ENCODE measurements at places on chromosomes 6 and 20.
A peak's percentile ranks its signal among the peaks of the same experiment; 100 is the strongest.

GRCh38 chr6:26003102-26003694, 40.6 kb downstream of the TRIM38 start:
- no peak for DNase-seq

DNA sequence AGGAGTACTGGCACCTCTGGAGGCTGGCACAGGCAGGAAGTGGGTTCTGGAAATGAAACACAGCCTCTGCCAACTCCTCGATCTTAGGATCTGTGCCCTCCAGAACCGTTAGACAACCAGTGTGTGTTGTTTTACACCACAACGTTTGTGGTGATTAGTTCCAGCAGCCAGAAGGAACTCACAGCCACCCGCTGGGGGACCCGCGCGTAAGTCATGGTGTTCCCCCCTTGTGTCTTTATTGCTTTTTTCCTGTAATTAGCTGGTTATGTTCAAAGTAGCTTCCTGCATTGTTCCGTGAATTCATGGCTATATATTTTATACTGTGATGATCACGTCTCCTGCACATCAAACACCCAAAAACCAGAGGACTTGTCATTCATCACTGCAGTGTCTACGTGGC, 117.4 kb downstream of the RNASET2 start:
- DNase-seq, result no peak

GRCh38 chr6:106155219-106155830, 69.2 kb downstream of the PRDM1 start:
- DNase-seq, result no peak

DNA sequence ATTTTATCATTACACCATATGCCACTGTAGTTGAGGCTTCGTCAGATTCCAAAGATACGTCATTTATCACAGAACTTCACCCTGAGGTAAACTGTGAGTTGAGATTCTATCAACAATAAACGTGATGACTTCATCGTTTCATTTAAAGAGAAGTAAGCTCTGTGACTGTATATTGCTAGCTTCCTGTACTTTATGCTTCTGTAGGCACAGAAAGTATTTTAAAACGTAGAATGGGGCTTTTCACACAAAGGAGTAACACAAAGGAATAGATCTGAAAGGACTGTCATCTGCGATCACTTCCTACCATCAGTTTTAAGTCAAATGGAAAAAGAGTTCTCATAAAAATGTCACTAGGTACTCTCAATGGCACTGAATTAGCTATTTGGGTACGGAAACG, 234.4 kb upstream of the MCHR2 start:
- no peak for DNase-seq

- DNase-seq, result no peak
These were observed 73.9 kb downstream of the GFOD1 start for GRCh38 chr6:13413466-13413862.

DNA sequence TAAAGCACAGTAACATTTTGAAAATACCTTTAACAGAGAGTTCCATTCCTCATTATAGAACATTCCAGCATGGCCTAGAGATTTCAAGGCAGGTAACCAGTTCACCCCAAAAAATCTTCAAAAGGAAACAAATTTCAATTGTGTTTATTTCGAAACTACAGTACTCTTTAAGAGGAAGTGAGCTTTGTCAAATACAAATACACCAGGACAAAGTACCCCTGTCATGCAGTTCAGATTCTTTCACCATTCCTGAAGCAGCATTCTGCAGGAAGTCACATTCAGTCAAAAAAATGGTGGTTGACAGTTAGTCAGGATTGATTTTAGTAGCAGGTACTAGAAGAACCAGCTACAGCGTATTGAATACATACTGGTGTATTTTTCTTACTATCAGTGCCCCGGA, 89.6 kb upstream of the RIN2 start:
- DNase-seq, result no peak

DNA sequence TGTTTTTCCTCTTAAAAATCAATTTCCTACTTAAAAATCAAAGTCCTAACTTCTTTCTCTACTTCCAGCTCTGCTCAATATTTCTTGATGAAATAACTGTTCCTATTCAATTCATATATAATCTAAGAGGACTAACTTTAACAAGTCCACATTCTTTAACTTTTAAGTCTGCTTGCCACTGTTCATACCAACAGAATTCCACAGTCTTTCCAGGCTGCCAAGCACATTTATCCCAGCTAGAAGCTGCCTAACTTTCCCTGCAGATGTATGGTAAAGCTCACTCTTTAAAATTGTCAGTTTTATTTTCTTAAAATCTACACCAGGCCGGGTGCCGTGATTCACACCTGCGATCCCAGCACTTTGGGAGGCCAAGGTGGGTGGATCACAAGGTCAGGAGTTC, 11.5 kb downstream of the CALHM6 start:
- no peak for DNase-seq

GRCh38 chr20:3483784-3484183, 13.0 kb downstream of the ATRN start:
- DNase-seq, result no peak

DNA sequence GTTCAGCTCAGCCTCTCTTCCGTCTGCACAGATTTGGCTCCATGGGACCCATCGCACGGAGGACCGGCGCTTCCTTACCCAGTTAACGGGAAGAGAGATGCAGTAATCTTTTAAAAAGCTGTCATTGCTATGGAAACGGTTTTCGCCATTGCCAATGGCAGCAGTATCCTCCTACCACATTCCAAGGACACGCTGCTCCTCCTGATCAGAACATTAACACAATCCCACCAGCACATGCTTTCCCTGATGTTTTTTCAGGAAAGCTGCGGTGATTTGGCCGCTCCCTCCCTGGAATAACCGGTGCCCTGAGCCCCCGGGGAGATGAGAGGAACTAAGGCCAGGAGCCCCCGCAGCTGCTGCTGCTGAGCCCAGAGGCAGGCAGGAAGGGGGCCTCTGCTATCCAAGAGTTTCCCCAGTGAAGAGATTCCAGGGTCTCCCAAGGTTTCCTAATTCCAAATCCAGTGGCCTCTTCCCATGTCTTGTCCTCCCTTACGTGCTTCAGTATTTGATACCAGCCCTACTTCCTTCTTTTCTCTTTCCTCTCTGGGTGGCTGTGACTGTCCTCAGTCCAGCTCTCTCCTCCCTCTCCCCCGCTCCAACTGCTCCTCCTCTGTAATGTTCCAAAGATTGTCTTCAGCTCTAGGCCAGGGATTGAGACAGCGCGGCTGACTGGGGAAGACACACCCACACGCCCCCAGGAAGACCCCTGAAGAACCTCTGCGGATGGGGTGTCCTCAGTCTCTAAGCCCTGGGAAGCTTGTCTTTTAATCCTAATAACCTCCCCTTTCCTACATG, 2.6 kb downstream of the BNIP5 start:
- no peak for DNase-seq

GRCh38 chr20:5356941-5357340, 40.2 kb upstream of the PROKR2 start:
- DNase-seq, result no peak

- no peak for DNase-seq
These were observed 44.9 kb upstream of the PKHD1 start for GRCh38 chr6:52132292-52132691.

- no peak for DNase-seq
These were observed 29.5 kb downstream of the TSHZ2 start for GRCh38 chr20:53001498-53002301.

GRCh38 chr20:34233687-34234086, 7.5 kb upstream of the ASIP start:
- no peak for DNase-seq

DNA sequence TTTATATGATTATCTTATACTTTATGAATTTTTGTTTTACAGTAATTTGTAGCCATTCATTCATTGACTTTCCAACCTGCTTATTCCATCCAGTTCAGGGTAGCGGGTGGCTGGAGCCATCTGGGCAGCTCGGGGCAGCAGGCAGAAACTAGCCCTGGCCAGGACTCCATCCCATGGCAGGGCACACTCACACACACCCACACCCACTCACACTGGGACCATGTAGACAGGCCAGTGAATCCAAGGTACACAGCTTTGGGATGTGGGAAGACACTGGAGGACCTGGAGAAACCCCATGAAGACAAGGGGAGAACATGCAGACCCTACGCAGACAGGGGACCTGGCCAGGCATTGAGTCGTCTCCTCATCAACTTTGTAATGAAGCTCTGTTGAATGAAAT, 84.8 kb downstream of the ADGRG6 start:
- no peak for DNase-seq

GRCh38 chr6:97059473-97059872, 134.9 kb downstream of the KLHL32 start:
- no peak for DNase-seq

DNA sequence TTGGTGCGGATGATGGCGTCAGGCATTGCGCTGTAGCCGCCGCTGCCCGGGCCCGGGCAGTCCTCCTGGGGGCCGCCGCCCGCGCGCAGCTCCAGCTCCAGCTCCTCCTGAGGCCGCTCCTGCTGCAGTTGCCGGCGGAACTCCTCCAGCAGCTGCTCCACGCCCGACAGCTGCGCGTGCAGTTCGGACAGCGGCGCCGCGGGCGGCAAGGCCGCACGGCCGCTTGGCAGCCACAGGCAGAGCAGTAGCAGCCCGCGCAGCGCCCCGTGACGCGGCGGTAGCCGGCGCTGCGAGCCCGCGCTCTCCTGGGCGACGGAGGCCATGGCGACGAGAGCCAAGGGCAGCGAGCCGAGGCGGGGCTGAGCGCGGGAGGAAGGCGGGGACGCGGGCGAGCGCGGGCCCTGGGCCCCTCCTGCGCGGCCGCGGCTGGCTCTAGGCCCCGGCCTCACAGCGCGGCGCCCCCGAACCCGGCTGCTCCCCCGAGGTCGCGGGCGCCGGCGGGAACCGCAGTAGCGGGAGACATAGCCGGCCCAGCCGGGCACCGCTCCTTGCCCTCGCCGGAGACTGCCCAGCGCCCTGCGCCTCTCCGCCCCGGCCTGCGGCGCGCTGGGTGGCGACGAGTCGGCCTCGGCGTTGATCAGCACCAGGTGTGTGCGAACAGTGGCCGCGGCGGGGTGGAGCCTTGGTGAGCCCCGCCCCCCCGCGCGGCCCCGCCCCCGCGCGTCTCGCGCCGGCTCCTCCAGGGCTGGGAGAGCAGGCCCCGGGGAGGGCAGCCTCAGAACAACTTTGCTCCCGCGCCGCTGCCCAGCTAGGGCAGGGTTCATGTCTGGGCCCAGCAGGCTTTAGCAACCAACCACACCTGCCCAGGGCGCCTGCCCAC, at the start of gene LRP11:
LRP11 (minus strand) TSS at position 662 of the 880 bp plus-strand sequence; CDS start at position 323, 339 bp downstream.
- DNase-seq, result peak; percentile 77

- peak; percentile 84 for DNase-seq
These were observed 6.8 kb upstream of the MAPK13 start for GRCh38 chr6:36123270-36124139.

- no peak for DNase-seq
These were observed 61.0 kb downstream of the VGLL2 start for GRCh38 chr6:117326396-117326795.

- DNase-seq, result no peak
These were observed 98.3 kb downstream of the SOD2 start for GRCh38 chr6:159594750-159595117.

- no peak for DNase-seq
These were observed 30.1 kb upstream of the ARFGEF2 start for GRCh38 chr20:48891235-48892048.

- no peak for DNase-seq
These were observed 163.6 kb upstream of the CENPW start for GRCh38 chr6:126176282-126176681.

DNA sequence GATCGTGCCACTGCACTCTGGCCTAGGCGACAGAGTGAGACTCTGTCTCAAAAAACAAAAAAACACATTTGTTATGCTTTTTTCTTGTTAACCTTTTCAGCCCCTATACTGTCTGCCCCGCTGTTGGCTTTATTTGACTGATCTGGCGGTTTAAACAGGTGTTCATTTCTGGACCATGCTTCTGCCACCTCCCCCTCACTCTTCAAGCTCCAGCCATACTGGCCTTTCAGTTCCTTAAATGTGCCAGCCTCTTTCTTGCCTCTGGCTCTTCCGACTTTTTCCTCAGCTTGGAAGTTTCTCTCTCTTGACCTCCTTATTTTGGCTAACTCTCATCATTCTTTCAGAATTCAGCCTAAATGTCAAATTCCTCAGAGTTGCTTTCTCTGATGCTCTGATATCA, 35.2 kb upstream of the TXLNB start:
- no peak for DNase-seq

DNA sequence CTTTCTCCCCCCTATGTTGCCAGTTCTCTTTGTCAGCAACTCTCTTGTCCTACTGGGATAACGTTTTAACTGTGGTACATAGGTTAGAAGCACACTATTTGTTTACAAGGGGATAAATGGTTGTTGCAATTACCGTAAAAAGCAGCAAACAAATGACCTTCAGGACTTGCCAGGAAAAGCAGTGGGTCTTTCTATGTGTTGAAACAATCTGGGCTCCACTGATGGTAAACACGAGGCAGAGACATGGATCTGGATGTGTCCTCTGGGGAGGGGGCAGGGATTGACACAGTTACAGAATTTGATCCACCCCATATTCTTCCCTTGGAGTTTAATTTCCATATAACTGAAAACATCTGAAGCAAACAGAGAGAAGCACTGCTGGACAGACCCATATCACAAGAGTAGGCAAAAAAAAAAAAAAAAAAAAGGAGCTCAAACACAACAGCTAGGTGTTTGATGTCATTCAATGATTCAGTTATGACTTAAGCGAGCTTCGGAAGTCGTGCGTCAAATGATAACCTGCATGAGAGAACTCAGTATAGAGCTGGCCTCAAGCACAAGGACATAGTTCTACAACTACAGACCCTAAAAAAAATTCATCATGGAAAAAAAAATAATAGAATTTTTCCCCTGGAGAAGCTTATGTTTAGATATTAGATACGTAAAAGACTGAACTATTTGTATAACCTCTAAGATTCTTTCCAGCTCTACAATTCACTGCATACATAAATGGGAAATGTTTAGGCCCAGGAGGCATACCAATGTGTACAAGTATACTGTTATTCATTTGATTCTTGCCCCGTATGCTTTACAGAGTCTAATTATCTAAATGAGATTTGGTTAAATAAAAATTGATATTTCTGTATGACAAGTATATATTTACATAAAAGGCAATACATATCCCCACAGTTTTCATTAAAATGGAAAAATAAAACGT, 127.7 kb downstream of the ALDH8A1 start:
- DNase-seq, result no peak

- DNase-seq, result no peak
These were observed 29.5 kb upstream of the RNGTT start for GRCh38 chr6:88992741-88993552.

DNA sequence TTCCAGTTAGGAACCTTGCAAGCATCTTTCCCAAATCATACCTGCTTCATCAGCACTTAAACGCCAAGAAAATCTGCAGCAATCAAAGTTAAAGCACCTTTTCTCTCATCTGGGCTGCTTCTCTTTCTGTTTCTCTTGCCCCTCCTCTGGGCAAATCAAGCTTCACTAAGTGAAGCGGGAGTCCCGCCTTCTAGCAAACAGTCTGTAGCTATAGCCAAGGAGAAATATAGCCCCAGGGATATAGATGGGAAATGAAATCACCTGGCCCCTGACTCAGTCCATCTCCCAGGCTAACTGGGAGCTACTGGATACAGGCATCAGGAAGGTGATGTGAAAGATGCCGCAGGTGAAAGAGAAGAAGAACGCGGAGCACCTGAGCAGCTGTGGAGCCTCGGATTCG, 481.9 kb downstream of the C6orf118 start:
- no peak for DNase-seq

- no peak for DNase-seq
These were observed 11.3 kb downstream of the MBOAT1 start for GRCh38 chr6:20200761-20201630.

- DNase-seq, result no peak
These were observed 61.1 kb upstream of the SPTLC3 start for GRCh38 chr20:12947691-12948090.
